ENCODE measurements at places on chromosomes 3 and 15.

GRCh38 chr15:89043031-89044002 is 44.9 kb upstream of the ABHD2 start:
- DNase-seq = no peak

DNA sequence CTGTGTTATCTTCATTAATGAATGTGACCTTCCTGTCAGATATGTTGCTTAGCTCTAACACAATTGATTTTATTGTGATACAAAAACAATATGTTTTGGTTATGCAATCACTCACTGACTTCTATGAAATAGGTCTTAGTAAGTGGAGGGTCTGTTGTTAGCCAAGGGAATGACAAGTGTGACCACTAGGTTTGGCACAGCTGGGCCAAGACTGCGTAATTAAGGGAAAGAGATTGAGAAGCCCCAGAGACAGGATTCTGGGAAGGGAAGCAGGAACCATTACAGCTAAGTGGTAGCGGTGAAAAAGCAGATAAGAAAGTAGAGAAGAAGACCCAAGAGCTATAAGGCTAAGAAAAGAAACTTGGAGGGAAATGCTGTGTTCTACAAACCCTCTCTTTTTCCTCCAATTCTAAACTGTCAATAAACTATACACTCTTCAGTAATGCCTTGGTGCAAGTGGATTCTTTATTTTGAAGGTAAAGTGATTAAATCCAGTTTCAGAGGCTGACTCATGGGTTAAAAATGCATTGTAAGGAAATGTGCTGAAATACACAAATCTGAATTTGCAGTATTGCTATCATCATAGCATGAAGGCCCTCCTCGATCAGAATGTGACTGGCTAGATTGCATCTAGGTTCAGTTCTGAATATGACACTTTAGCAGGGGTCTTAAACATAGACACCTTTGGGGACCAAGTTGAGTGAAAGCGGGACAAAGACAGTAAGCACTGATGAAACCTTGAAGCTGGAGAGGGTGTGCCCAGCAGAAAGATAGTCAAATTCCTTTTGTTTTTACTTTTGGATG is 26.1 kb downstream of the KCNMB2 start:
- DNase-seq = peak; percentile 8

DNA sequence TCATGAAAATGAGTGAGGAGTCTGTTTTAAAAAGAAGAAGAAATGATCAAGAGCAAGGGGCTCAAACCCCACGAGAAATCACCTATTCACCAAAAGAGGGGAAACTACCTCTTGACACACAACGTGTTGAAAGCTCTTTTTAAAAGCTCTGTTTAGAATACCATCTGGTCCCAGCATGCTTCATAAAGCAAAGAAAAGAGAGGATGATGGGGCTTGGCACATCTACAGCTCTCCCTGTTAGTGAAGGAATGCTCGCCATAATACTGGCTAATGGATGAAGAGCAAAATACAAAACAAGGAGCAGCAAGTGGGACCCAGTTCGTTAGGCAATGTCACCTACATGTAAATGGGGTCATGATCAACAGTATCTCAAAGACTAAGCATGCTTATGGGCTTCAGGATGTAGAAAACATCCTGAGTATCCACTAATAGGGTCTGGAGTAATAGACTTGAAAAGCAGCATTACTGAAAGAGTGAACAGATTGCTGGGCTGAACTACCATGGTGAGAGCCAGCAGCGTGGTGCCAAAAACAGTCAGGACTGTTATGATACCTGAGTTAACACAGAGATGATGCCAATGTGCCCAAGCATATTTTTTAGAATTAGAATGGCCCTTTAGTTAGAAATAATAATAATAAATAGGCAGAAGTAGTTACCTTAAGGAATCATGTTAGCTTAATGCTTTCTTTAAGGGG is 159.7 kb upstream of the POU1F1 start:
- no peak for DNase-seq

DNA sequence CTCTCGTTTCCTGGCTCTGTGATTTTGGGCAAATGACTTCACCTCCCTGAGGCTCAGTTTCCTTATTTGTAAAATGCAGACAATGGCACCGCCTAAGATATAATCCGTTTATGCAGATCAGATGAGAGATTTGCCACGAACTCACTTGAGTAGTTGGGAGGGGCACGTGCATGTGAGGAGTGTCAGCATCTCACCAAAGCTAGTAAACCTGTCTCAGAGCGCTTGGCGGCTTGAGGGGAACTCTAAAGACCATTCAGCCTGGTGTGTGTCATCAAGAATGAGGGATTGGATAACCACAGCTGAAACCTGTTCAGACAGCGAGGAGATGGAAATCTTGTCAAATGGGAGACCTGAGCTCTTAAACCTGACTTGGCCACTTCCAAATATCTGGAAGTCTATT is 48.7 kb downstream of the BDH1 start:
- no peak for DNase-seq

- DNase-seq = peak; percentile 22
Measured at GRCh38 chr3:14725013-14725412, 50.1 kb downstream of the C3orf20 start.

- DNase-seq = peak; percentile 52
Measured at GRCh38 chr3:65604863-65605526, 433.7 kb downstream of the MAGI1 start.

DNA sequence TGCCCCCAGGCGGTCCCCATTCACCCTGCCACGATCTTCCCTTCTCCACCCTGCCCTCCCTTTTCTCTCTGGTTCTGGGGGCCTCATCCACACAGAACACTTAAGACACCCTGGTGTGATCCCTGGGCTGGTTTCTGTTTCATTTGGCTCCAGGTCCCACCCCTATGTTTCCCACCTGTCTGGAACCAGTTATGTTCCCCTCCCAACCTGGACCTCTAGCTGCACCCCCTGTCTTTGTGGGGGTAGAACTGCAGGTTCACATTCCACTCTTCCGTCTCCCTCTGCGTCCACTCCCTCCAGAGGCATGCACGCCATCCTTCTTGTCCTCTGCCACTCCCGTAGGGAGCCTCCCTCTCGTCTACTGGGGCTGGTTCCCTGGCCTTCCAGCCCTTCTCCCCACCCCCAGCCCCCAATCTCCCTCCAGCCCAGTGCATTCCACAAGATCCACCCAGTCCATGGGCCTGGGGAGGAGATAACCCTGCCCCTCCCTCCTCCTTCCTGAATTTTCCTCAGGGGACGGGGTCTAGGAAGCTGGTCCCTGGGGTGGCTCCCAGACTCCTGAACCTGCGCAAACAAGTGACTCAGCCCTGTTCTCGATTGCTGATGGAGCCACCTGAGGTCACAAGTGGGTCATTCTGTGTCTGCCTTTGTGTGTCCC is 73.8 kb downstream of the ABTB1 start:
- DNase-seq = no peak

DNA sequence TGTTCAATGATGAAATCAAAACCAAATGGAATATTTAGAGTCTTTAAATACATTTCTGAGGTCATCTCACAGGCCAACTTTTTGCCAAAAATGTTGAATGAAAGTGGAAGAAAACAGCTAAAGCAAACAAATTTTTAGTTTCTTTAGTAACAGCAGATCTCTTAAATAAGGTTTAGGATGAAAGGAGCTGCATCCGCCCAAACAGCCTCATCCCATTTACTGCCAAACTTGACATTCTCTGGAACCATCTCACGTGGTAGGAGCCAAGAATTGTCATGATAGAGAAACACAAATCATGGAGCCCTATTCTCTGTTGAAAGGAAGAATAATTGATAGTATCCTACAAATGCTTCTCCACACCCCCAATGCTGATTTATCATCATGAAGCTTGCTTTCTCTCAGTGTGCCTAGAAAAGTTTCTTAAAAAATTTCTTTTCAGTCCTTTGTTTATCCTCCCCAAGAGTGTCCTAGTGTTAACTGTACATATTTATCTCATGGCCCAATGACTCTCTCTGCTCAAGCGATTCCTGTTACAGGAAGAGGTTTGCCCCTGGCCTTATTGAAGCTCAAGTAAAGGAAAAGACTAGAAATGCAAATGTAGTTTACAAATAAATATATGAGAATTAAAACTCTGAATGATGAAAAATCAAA is 23.4 kb downstream of the SLC9A9 start:
- no peak for DNase-seq

- no peak for DNase-seq
Measured at GRCh38 chr3:151256749-151257148, 21.6 kb downstream of the P2RY14 start.

DNA sequence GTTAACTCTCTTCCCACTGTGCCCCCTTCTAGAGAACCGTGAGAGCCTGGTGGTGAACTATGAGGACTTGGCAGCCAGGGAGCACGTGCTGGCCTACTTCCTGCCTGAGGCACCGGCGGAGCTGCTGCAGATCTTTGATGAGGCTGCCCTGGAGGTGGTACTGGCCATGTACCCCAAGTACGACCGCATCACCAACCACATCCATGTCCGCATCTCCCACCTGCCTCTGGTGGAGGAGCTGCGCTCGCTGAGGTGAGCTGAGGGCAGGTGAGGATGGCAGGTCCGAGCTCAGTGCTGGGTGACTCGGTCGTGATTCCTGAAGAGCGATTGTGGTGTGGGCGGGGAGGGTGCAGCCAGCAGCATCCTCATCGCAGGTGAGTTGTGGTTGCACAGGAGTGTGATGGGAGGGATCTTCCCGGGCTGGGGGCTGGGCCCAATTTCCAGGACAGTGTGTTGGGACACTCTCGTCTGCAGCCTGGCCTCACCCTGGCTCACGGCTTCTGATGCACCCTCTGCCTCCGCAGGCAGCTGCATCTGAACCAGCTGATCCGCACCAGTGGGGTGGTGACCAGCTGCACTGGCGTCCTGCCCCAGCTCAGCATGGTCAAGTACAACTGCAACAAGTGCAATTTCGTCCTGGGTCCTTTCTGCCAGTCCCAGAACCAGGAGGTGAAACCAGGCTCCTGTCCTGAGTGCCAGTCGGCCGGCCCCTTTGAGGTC is 8.0 kb downstream of the MCM2 start:
- no peak for DNase-seq

- no peak for DNase-seq
Measured at GRCh38 chr3:79204351-79204750, 563.4 kb downstream of the ROBO1 start.

DNA sequence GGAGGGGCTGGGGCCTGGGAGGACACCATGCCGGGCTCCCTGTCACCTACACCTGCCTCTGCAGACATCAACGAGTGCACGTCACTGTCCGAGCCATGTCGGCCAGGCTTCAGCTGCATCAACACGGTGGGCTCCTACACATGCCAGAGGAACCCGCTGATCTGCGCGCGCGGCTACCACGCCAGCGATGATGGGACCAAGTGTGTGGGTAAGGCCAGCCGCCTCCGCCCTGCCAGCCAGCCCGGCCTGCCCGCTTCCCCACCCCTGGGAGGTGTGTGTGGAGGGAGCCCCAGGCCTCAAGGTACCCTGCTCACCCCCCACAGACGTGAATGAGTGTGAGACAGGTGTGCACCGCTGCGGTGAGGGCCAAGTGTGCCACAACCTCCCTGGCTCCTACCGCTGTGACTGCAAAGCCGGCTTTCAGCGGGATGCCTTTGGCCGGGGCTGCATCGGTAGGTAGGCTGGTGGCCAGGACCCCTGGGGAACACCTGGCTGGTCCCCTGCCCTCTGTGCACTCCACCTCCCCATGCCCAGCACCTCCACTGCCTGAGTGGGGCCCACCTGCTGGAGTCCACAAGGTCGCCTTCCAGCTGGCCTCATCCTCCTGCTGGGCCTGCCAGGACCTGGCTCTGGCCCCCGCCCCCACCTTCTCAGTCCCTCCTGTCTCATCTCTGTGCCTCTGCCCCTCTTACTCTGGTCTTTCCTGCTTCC is 80.1 kb downstream of the FBLN2 start:
- DNase-seq = no peak

- DNase-seq = peak; percentile 0
Measured at GRCh38 chr3:7190095-7190494, 329.2 kb downstream of the GRM7 start.

Data from brain microvascular endothelial cell (primary cell).